ENCODE measurements at places on chromosomes 6 and 20.

GRCh38 chr6:31083742-31084354, 28.5 kb downstream of the C6orf15 start:
- no peak overlapping the region for H3K4me3 ChIP-seq
- DNase-seq = no peak
- H3K27ac ChIP-seq = peak overlapping the region; percentile 93
- no peaks in the 10 kb centered on the region for H3K36me3 ChIP-seq
- no peaks in the 10 kb centered on the region for H3K27me3 ChIP-seq

- H3K27me3 ChIP-seq = no peaks in the 10 kb centered on the region
- peaks cover 8% of the 10 kb centered on the region for H3K4me1 ChIP-seq
- no peak for DNase-seq
These were observed 23.2 kb downstream of the RBCK1 start for GRCh38 chr20:431012-431904.

DNA sequence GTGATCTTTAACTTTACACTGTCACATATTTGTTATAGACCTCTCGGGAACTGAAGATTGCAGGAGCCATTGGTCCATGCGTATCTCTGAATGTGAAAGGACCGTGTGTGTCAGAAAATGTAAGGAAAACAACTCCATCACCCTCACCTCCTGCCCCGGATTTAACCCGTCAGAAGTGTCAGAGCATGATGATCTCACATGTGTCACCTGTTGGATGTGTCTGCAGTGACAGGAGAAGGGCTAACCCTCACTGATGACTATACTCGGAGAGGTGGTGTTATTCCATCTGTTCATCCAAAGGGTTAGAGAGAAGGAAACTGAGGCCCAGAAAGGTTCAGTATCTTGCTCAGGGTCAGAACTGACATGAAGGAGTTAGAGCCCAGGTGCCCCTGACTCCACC, 24.9 kb downstream of the SEC23B start:
- no peak for DNase-seq
- no peak overlapping the region for H3K4me3 ChIP-seq
- H3K27ac ChIP-seq = no peak overlapping the region

- no peaks in the 10 kb centered on the region for H3K36me3 ChIP-seq
- no peaks in the 10 kb centered on the region for H3K27me3 ChIP-seq
- no peak for DNase-seq
These were observed 131.7 kb upstream of the RNF217 start for GRCh38 chr6:124830506-124830905.

- no peak for DNase-seq
- no peak overlapping the region for H3K4me3 ChIP-seq
- peaks cover 15% of the 10 kb centered on the region for H3K4me1 ChIP-seq
- H3K36me3 ChIP-seq = no peaks in the 10 kb centered on the region
These were observed 712.0 kb upstream of the NRSN1 start for GRCh38 chr6:23414051-23414445.

- H3K4me3 ChIP-seq = peak overlapping the region; percentile 94
- no peaks in the 10 kb centered on the region for H3K27me3 ChIP-seq
- H3K27ac ChIP-seq = peak overlapping the region; percentile 100
- no peak for DNase-seq
These were observed 872 bp upstream of the RBM39 start for GRCh38 chr20:35742741-35743523.

DNA sequence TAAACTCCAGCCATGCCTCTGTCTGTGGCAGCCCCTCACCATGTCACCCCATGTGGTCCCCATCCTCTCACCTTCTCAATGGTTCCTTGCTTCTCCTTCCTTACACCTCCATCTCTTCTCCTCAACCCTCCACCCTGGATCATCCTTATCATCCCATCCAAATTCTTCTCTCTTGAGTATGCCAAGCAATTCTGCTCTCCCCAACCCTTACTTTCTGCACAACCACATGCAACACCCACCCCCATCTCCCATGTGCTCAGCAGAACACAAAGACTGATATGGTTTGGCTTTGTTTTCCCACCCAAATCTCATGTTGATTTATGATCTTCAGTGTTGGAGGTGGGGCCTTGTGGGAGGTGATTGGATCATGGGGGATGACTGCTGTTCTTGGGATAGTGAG, 42.5 kb upstream of the RALY start:
- H3K36me3 ChIP-seq = peaks cover 5% of the 10 kb centered on the region
- H3K4me3 ChIP-seq = no peak overlapping the region
- no peak overlapping the region for H3K27ac ChIP-seq
- DNase-seq = no peak
- H3K27me3 ChIP-seq = peaks cover 25% of the 10 kb centered on the region
